ENCODE measurements at places on chromosomes 16 and 17.

GRCh38 chr17:30188211-30188939 lies 47.1 kb downstream of the SLC6A4 start:
- DNase-seq = no peak

DNA sequence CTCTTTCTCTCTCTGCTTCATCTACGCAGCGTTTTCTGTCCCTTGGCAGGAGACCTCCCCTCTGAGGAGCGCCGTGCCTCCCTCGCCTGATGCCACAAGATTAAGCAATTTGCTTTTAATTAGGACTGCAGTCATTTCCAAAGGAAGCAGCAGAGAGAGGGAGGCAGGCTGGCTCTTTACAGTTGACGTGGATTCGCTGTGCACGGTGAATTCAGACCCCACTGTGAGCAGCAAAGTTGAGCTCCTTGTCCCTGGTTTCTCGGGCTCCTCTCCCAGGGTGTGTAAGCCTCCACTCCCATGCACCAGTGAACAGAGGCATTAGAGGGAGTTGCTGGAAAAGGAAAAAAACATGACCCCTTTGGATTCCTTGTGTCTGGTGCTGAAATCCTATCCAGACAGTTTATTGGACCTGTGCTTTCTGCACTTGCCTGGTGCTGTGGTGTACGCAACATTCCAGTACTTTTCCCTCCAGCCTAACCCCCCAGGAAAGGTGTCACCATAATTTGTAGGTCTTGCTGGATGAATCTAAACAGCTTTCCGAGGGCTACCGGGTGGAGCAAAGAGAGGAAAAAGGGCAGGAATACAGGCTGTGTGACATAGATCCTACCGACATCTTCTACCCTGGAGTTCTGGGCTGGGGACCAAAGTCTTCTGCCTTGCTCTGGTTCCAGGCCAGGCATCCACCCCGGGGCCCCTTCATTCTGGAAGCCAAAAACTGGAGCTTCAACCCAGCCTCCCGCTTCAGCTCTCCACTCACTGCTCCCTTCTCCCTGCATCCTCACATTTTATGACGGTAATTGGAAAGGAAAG lies 171.0 kb downstream of the MAF start:
- no peak for DNase-seq

- no peak for DNase-seq
These were observed 1.7 kb upstream of the PIGS start for GRCh38 chr17:28573040-28573380.

- DNase-seq = no peak
These were observed 13.9 kb downstream of the KDM8 start for GRCh38 chr16:27217256-27217655.

GRCh38 chr17:10318535-10318934 lies 54.3 kb downstream of the MYH13 start:
- DNase-seq = no peak

GRCh38 chr17:81387100-81388090 lies 7.9 kb upstream of the BAHCC1 start:
- DNase-seq = peak; percentile 45

DNA sequence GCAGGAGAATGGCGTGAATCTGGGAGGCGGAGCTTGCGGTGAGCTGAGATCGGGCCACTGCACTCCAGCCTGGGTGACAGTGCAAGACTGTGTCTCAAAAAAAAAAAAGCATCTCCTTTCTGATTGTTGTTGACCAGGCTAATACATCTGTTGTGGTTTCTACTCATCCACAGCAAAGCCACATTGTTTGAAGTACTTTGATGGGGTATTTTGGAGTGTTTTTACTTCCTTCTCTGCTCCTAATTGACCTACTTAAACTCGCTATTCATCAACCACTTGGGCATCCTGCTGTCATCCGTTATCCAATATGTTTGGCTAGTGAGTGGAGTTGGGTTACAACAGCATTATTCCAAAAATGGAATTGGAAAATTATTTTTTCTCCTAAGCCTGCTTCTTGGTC lies 3.5 kb upstream of the CDC27 start:
- DNase-seq = no peak

DNA sequence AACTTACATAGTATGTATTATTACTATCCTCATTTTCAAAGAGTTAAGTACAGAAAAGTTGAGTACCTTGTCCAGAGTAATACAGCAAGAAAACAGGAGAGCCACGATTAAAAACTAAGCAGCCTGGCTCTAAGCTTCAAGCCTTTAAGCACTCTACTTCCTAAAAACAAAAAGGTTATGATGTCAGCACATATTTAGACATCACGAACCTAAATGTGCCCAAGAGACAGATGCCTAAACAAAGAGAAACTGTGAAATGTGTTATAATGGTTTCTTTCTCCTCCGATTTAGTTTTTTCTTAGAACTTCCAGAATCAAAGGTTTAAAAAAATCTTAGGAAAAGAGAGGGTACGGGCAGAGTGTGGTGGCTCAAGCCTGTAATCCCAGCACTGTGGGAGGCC lies 151.0 kb downstream of the VPS53 start:
- no peak for DNase-seq

- DNase-seq = no peak
These were observed 734 bp downstream of the CEP131 start for GRCh38 chr17:81221842-81222619.

All from activated CD4-positive, alpha-beta T cell treated with anti-CD3 and anti-CD28 coated beads, Interleukin-2, amount 50 U/mL, for 4 hours (primary cell).